ENCODE measurements at places on chromosomes 2 and 18.

GRCh38 chr2:212027681-212028628 lies 510.6 kb downstream of the ERBB4 start:
- no peak for DNase-seq

DNA sequence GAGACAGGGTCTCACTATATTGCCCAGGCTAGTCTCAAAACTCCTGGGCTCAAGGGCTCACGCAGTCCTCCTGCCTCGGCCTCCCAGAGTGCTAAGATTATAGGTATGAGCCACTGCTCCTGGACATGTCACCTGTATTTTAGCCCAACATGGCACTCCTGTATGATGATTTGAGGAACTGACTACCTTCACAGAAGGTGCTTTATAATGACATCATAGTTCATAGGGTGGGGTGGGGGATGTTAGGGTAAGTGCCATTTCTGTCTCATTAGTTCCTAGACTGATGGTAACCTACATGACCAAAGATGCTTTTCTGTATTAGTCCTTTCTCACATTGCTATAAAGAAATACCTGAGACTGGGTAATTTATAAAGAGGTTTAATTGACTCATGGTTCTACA lies 109.7 kb downstream of the MAP4K4 start:
- DNase-seq = no peak

DNA sequence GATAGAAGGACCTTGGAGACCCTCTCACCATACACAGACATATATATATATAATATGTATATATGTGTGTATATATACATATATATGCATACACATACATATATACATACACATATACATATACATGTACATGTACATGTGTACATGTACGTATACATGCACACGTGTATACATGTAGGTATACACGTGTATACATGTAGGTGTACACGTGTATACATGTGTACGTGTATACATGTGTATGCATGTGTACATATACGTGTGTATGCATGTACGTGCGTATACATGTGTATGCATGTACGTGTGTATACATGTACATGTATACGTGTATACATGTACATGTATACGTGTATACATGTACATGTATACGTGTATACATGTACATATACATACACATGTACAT lies 54.5 kb downstream of the DPP10 start:
- DNase-seq = no peak

GRCh38 chr18:58871514-58872420 lies 7.1 kb downstream of the ZNF532 start:
- no peak for DNase-seq

DNA sequence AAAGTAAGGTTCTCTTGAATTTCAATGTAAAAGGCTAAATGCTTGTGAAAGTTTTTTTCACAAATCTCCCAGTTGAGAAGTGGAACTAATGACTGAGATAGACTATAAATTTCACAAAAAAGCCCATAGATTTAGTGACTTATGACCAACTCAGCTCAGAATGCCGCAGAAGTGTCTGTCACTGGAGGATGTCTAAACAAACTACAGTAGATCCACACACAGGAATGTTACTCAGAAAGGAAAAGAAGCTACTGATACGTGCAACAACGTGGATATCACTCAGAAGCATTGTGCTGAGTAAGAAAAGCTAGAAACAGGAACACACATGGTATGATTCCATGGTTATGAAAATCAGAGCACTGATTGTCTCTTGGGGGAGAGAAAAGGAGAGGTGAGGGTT lies 151.9 kb downstream of the DOCK10 start:
- no peak for DNase-seq

DNA sequence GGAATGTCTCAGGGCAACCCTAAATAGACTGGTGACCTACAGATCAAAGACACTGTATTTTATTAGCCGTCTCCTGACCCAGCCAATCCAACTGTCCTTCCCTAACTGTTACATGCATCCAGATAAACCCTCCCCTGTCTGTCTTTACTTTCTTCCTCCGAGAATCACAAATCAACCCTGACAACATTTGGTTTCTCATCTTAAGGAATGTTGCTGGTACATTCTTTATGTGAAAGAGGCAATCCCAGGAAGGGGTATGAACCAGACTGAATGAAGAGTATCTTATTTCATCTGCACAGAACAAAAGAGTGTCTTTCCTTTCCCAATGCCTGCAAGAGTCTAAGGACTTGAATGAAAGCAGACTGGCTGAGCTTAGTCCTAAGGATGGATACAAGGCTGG lies 113.9 kb upstream of the LTBP1 start:
- DNase-seq = no peak

- no peak for DNase-seq
These were observed 143.1 kb downstream of the PTH2R start for GRCh38 chr2:208549546-208550158.

DNA sequence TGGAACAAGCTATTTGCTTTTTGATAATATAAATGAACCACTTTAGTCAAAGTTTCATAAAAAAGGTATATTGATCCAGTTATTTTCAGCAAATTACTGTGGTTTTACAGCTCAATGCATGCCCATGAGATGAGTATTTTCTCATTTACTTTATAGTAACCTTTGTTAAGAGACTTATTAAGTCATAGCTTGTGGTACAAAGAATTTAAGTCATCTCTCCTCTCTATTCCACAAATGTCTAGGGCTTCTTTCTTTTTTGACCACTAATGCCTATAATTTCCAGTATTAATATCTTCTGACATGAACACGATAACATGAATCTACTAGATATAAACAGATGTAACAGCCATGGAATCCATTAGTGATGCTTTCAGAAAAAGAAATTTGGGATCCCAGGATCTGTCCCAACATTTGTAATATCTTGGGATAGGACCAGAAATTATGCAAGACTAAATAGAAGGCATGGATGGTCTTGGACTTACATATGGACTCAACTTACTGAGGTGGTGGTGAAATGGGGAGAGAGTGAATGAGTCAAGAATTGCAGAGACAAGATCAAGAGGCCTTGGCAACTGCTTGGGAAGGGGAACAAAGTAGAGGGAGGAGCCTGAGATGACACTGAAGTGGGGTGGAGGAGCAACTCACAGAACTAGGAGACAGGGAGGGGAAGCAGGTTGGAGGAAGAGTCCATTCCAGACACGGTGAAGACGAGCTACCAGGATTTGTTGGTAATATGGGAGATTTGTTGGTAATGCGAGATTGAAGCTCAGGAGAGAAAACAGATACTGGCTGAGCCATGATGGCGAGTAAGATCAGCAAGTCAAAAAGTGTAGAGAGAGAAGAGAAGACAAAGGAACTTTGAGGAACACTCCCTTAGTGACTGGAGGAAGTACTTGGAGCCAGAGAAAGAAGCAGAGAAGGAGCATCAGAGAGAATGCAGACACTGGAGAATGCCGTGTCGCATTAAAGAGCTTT lies 42.4 kb upstream of the KDM3A start:
- no peak for DNase-seq

DNA sequence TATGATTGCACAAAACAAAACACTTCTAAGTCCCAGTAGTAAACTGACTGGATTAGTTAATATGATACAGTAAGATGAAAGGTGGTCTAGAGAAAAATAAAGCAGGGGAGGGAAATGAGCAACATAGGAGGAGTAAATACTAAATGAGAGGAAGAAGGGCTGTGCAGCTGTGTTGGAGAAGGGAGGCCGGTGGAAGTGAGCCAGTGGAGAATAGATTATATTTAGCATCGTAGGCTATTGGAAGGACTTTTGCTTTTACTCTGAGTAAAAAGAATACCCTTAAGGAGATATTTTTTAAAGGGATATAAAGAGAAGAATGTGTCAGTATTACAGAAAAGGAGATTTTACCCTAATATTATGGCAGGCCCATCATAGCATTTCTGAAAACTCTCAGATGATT lies 12.7 kb downstream of the WDR75 start:
- DNase-seq = no peak

- DNase-seq = no peak
These were observed 6.2 kb upstream of the STK25 start for GRCh38 chr2:241514553-241514952.

- DNase-seq = no peak
These were observed 338.5 kb upstream of the SETBP1 start for GRCh38 chr18:44342162-44342561.

- DNase-seq = peak; percentile 76
These were observed 80.7 kb upstream of the LDLRAD4 start for GRCh38 chr18:13137670-13138419.

DNA sequence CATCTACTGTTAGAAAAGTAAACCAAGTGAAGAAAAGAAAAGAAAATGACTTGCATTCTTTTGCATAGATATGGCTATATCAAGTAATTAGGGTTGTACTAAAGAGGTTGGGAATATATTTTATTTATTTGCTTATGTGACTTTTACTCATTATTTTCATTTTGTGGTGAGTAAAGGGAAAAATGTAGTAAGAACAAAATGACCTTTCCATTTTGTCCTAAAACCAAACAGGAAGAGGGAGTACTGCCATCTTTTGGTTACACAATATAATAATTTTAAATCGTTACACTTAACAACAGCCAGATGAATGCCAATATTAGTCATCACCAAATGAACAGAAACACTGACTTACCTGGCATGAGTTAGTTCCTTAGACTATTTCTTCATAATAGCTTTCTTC lies 47.3 kb upstream of the NDUFV2 start:
- no peak for DNase-seq

DNA sequence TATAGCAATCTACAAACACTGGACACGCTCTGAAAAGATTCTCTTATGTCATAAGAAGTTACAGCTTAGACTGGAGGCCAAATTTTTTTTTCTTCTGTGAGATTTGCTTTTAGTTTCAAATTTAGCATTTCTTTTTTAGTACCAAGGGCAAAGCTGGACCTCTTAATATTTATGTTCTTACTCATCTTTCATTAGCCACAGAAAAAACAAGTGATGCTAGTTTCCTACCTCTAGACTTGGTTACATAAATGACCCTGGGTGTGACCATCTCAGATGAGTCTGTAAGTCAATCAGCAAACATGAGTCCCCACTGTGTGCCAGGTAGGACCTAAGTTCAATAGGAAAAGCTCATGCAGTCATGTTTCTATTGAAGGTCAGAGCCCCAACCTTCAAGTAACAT lies 94.4 kb downstream of the MEP1B start:
- DNase-seq = no peak

DNA sequence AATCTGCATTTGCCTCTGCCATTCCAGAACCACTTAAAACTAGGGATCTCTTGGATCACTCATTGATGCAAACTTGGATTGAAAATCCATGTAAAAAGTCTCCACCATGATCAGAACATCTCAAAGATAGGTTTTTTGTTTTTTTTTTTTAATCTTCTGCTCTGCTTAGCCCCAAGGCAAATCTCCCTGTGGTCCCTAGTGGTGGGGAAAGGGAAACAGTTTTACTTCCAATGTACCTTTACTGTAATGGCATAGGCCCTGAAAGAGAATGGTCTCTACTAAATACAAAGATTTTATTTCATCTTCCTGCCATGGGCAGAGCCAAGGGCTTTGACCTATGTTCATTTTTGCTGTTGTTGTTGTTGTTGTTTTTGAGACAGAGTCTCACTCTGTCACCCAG lies 78.4 kb downstream of the KANSL1L start:
- no peak for DNase-seq

- DNase-seq = no peak
These were observed 124.2 kb downstream of the UBE2E3 start for GRCh38 chr2:181104512-181105115.

- DNase-seq = no peak
These were observed 123.8 kb downstream of the KCTD1 start for GRCh38 chr18:26424428-26425147.

GRCh38 chr2:26607698-26608097 lies 33.5 kb downstream of the CIB4 start:
- no peak for DNase-seq

DNA sequence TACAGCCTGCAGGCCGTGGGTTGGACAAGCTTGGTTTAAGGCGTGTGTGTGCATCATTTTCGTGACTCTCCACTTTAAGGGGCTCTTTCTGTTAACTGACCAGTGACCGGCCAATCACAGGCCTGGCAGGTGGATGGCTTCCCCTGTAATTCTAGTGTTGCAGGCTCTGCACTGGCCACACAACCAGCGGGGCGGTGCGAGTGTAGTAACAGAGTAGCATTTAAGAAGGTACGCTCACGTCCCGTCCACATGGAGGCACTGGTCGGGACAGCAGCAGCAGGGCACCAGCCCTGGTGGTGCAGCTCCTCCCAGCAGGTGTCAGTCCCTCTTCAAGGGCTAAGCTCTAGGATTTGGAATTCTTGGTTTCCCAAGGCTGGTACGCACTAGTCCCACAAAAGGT lies 8.0 kb upstream of the ANO7 start:
- no peak for DNase-seq

GRCh38 chr2:217997510-217997909 lies 5.3 kb downstream of the TNS1 start:
- no peak for DNase-seq

GRCh38 chr2:190529486-190530247 lies 4.9 kb downstream of the NEMP2 start:
- no peak for DNase-seq

GRCh38 chr2:100376836-100377235 lies 40.6 kb downstream of the CHST10 start:
- no peak for DNase-seq

- no peak for DNase-seq
These were observed 85.3 kb downstream of the CCDC178 start for GRCh38 chr18:33355263-33355662.

GRCh38 chr2:162297925-162298552 lies 20.4 kb downstream of the IFIH1 start:
- peak; percentile 67 for DNase-seq

GRCh38 chr18:43720041-43720440 lies 442.8 kb upstream of the SYT4 start:
- DNase-seq = no peak

DNA sequence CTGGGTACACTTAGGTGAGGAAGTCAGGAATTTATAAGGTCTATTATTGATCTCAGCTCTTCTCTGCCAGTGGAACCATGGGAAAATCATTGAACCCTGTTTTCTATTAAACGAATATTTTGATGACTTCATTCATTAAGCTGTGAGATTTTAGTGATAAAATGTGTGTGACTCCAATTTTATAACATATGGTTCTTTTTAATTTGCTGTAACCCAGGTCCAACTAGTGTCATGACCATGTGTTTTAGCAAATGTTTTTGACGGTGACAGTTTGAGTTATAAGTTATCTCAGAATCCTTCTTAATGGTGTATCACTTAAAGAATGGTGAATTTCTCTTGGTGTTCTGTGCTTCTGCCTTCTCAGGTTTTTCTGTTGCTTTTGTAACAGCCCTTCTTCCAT lies 213.1 kb downstream of the MCFD2 start:
- no peak for DNase-seq

DNA sequence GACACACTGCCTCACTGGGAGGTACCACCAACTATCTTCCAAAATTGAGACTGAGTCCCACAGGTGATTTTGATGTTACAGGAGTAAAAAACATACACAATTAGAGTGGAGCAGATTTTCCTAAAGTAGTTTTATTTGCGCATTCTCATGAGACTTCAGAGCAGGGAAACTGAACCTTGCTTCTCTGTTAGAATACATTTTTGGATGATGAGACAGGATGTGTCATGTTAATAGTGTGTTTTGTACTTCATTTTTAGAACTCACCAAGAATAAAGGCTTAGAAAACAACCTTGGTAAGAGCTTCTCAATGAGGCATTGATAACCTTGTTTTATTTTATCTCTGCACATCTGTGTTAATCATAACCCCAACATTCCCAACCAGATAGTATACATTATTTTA lies 310.2 kb upstream of the GALNT5 start:
- DNase-seq = no peak
